Effector CD4-positive, alpha-beta T cell (primary cell): ENCODE measurements at places on chromosomes 13 and 19.

DNA sequence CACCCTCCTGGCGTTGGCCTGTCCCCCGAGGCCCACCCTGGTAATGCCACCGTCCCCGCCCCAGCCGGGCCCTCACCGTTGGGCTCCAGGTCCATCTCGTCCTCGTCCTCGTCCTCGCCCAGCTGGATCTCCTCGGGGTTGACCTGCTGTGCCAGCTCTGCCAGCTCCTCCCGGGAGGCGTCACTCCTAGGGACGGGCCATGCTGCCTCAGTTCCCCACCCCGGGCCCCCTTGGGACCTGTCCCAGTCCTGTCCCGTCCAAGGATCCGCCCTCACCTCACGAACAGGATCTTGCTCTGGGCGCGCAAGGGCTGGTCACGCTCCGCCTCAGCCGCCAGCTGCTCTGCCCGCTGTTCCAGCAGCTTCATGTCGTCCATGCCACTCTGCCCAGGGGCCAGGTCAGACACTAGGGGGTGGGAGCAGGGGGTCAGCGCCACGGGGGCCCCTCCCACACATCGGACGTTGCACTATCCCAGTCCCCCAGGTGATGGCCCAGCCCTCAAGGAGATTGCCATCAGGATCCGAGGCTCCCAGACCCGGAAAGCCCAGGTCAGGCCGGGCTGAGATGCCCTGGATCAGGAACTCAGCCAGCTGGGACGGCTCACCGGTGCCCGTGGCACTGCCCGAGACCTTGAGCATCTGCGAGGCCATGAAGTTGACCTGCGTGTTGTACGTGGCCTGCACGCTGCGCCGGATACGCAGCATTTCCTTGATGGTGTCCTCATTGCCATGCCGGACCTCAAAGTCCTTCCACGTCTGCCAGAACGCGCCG lies 9.5 kb downstream of the XAB2 start:
- no peak for DNase-seq

- DNase-seq, result no peak
These were observed 418.9 kb downstream of the ZNF536 start for GRCh38 chr19:30791088-30791487.

GRCh38 chr19:35727956-35728706 lies 10.3 kb downstream of the KMT2B start:
- DNase-seq, result no peak

DNA sequence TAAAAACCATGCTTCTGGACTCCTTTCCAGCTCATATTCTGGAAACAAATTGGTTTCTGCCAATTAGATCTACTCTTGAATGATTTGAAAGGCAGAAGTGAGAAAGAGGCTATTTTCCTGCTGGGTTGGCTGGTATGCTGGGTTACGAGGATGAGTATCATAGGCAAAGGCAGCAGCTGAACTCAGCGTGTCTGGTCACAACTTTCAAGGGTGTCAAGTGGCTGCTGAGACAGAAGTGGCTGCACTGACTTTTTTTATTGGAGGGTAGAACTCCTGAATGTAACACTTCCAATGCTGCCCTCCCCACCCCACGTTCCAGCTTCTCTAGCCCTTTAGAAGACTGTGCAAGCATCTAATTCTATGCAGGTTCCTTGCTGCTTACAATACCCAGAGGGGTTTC lies 8.3 kb upstream of the DZIP1 start:
- DNase-seq, result no peak

- DNase-seq, result no peak
These were observed 152.2 kb downstream of the DCT start for GRCh38 chr13:94327318-94327717.

- no peak for DNase-seq
These were observed 621 bp downstream of the SOX21 start for GRCh38 chr13:94711561-94712286.

DNA sequence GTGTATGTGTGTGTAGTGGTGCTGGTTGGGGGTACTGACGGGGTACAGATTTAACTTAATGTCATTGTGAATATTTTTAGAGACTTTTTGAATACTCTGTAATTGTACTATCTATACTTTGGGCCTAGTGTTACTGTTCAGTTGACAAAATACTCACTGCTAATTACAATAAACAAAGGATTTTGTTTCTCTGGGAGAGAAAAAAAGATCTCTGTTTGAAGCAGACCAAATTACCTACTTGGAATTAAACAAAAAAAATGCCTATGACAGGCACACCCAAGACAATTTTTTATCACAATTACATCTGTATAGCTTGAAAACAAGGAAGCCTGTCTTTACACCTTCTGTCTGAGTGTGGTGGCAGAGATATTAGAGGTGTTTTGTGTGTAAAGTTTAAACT lies 45.1 kb downstream of the OLFM4 start:
- no peak for DNase-seq

- DNase-seq, result no peak
These were observed 325.4 kb downstream of the FOXO1 start for GRCh38 chr13:40341096-40341471.

- no peak for DNase-seq
These were observed 5.4 kb upstream of the ZNF98 start for GRCh38 chr19:22427547-22427946.

GRCh38 chr13:114059946-114060860 lies 72.2 kb downstream of the RASA3 start:
- DNase-seq, result no peak

DNA sequence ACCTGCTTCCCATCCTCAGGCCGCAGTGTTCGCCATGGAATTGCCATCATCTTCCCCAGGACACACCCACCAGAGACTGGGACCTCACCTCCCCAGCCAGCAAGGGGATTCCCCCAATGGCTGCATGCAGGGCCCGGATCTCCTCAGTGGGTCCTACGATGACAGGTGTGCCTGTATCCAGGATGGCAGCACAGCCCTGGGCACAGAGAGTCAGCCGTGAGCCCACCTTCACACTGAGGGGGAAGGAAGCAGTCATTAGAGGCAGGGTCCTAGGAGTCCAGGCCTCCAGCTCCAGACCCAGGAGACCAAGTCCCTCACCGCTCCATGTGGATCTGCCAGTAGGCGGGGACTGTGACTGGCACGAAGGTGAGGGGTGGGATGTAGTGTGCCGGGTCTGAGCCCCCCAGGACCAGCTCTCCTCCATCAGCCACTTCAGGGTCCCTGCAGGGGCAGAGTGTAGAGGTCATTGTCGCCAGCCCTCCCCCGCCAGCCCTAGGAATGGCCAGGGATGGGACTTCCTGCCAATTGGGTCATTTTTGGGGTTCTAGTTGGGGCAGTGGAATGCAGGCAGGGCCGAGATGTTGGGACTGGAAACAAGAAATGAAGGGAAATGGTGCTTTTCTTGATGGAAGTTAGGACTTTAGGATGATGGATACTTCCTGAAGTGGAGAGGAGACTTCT lies 5.7 kb upstream of the KCNC3 start:
- DNase-seq, result no peak

DNA sequence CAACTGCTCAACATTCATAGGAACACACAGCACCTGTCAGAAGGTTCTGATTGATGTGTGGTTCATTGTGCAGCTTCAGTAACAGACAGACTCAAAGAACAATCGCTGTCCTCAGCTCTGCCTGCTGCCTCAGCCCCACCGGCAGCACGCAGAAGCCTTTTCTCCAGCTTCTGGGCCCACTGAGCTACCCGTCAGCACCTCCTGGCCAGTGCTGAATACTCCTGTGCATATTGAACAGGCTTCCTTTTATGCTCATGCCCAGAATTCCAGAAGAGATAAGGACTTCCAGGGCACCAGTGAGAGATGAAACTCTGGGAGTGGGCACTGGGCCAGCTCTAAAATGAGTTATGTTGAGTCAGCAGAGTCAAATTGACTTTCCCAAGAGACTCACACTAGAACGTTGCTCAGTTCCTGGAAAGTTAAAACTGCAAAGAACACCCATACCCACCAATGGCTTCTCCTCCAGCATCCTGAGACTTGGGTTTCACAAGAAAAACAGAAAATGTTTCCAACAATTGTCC lies 119.3 kb downstream of the COL4A1 start:
- no peak for DNase-seq

DNA sequence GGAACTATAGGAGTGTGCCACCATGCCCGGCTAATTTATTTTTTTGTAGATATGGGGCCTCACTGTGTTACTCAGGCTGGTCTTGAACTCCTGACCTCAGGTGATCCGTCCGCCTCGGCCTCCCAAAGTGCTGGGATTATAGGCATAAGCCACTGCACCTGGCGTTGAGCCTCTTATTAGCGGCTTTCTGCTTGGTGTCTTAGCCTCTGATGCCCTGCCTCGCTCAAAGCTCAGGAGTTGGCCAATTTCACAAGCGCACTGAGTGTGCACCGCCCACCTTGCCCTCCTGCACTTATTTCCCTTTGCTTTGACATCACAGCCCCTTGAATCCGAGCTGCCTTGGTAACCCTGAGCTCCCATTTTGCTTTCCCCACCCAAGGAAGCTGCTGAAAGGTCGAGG lies 10.1 kb downstream of the YIPF2 start:
- no peak for DNase-seq

DNA sequence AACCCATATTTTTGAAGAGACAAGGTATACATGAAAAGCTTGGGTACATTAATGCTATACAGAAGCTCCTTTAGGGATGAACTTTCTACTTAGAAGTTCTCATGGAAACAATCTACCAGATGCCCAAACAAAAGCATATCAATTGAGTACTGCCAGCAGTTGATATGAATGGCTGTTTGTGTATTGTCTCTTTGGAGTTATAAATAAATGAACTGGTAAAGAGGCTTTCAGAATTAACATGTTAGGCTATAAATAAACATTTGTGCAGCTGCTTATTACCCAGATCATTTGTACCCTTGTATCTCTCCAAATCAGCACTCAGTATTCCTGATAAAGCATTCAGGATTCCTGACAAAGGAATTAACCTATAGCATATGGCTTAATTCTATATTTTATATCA lies 418.9 kb downstream of the FGF14 start:
- DNase-seq, result no peak

GRCh38 chr13:30355384-30355699 lies 48.0 kb upstream of the KATNAL1 start:
- no peak for DNase-seq

DNA sequence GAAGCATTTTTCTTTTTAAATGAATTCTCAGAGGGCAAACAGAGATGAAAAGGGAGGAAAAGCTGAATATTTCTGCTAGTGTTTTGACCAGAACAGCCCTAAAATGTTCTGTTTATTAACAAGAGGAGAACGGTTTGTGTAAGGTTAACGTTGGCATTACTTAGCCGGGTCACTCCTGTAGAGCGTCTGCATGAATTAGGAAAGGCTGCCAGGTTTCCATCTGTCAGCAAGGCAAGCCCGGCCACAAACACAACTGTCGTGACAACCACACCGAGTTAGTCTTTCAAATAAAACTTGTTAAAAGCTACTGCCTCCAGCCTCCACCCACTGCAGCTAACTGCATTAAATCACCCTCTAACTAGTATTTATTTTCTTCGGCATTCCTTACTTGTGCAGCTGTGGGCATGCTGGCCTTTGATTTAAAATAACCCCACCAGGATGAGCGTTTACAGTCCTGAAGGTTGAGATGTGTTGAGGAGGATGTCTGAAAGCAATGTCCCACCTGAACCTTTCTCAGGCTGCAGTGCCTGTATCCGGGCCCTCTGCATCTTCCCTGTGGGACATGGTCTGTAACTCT lies 527.9 kb downstream of the FGF9 start:
- no peak for DNase-seq

DNA sequence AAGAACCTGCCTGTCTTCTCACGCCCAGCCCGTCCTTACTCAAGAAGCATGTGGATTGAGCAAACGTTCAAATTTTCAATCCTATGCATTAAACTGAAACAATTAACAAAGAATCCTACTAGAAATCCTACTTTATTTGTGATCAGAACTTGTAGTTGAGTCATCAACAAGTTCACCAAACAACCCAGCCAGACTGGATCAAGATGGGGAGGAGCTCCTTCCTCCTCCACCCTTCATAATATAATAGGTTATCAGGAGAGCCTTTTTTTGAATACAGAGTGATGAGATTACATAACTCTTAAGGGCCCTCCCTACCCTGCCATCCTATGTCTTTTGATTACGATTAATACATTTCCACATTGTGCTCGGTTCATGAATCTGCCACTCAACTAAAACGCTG lies 32.7 kb downstream of the SOX21 start:
- DNase-seq, result no peak

- DNase-seq, result peak; percentile 34
These were observed 10.3 kb upstream of the GARIN5A start for GRCh38 chr19:50486823-50487515.

GRCh38 chr13:107373551-107373950 lies 805.6 kb upstream of the ARGLU1 start:
- no peak for DNase-seq

DNA sequence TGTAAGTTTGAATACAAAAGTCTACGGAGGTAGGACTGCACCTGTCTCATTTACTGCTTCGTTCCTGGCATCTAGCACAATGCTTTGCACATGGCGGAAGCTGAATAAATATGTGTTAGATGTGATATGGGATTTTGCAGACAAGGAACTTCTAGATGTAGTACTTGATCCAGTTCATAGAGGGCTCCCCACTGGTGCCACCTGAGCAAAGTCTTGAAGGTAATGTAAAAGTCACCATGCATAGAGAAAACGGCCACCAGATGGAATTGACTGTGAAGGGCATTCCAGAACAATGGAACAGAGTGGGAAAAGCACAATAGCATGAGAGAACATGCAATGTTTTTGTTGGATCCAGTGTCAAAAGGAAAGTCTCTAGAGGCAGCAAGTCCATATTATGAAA lies 209.3 kb downstream of the HS6ST3 start:
- no peak for DNase-seq

- no peak for DNase-seq
These were observed at the start of gene SIGLEC10 for GRCh38 chr19:51417107-51417809. TSS of gene SIGLEC10 (minus strand) at chr19:51417642. CDS start at chr19:51417581, 61 bp downstream.

- DNase-seq, result no peak
These were observed 3.8 kb downstream of the YIPF2 start for GRCh38 chr19:10924597-10924996.

- peak; percentile 52 for DNase-seq
These were observed at the start of gene RASAL3 for GRCh38 chr19:15464394-15465385. TSS of gene RASAL3 (minus strand) at chr19:15464544. CDS start at chr19:15464358, 186 bp downstream.
